ENCODE measurements at places on chromosomes 4 and X. TPM values are rescaled to one million over a fixed set of nuclear protein-coding genes. Genes with fewer than 3 reads are reported as not detected.

FGF16 gene
- total RNA-seq, result not detected

DNA sequence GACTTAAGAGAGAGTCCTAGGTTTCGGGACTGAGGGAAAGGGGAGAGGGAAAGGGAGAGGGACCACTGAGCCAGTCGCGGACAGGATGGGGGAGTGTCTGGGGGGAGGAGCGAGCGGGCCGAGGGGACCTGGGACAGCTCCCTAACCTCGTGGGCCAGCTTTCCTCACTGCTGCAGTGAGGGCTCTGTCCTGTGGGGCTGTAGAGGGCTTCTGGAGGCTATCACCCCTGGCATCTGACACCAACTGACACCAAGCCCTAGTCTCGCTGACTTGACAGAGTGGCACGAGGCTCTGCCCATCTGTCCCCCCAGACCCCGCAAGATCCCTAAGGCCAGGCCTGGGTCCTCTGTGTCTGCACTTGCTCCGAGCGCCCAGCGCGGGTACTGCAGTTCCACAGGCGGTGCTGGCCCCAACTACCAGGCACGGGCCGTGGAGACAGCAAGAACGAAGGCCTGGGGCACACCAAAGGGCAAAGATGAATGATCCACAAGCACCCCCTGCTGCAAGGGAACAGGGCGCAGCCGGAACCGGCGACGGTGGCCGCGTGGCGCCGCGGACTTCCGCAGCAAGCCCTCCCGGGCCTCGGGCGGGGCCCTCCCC lies 465 bp downstream of the HAUS7 start:
- no peak for DNase-seq
- peak overlapping the region; percentile 73 for H3K4me3 ChIP-seq

DCUN1D4 gene
- 68.8 TPM for total RNA-seq

DNA sequence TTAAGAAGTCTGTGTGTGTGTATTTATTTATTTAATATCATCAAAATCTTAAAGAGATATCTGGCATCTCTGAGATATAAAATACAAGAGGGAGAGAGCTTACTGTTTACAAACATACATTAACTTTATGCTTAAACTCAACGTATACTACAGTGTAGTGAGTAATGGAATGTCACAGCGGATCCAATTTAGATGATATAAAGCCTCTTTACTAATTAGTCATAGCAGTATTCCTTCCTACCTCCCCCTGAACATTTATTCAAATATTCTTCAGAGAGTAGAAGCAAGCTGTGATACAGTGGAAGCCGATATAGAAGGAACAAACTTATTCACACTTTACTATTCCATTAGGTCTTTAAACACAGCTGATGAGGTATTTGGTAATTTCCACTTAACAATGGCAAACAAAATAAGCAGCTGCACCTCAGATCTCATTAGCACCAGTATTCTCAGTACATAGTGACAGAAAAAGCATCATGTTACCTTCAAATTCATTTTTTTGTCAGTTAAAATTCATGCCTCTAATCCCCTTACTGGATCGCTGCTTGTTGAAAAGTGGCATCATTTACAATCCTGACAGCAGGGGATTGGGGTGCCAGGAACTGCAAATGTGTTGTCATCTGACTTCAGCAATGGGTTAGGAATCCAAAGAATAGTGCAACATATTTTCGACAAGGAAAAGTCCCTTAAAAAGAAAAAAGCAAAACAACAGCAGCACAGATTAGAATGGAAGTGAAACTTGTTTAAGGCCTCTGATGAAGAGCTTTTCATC lies 658.7 kb upstream of the EPHA5 start:
- no peak for DNase-seq
- H3K27me3 ChIP-seq, result no peaks in the 10 kb centered on the region
- H3K4me1 ChIP-seq, result no peaks in the 10 kb centered on the region
- no peak overlapping the region for H3K4me3 ChIP-seq

FDCSP gene
- total RNA-seq, result not detected

PAQR3 gene
- total RNA-seq, result 13.1 TPM

PFKFB1 gene
- total RNA-seq, result 18.7 TPM

GRCh38 chr4:81137446-81137845 lies 77.6 kb downstream of the PRKG2 start:
- DNase-seq, result no peak
- no peaks in the 10 kb centered on the region for H3K27me3 ChIP-seq
- H3K36me3 ChIP-seq, result no peaks in the 10 kb centered on the region
- H3K4me1 ChIP-seq, result no peaks in the 10 kb centered on the region
- H3K4me3 ChIP-seq, result no peak overlapping the region

GRCh38 chrX:69600182-69600581 lies 15.7 kb upstream of the EDA start:
- H3K4me3 ChIP-seq, result no peak overlapping the region
- no peaks in the 10 kb centered on the region for H3K4me1 ChIP-seq
- H3K27me3 ChIP-seq, result no peaks in the 10 kb centered on the region
- DNase-seq, result no peak
- H3K36me3 ChIP-seq, result no peaks in the 10 kb centered on the region

- H3K36me3 ChIP-seq, result no peaks in the 10 kb centered on the region
- no peak overlapping the region for H3K4me3 ChIP-seq
- no peaks in the 10 kb centered on the region for H3K27me3 ChIP-seq
- H3K4me1 ChIP-seq, result no peaks in the 10 kb centered on the region
Measured at GRCh38 chr4:80788798-80789197, 241.7 kb upstream of the BMP3 start.

GRCh38 chrX:106612393-106612763 lies 600 bp downstream of the RADX start:
- peaks cover 44% of the 10 kb centered on the region for H3K27me3 ChIP-seq
- no peaks in the 10 kb centered on the region for H3K36me3 ChIP-seq

DNA sequence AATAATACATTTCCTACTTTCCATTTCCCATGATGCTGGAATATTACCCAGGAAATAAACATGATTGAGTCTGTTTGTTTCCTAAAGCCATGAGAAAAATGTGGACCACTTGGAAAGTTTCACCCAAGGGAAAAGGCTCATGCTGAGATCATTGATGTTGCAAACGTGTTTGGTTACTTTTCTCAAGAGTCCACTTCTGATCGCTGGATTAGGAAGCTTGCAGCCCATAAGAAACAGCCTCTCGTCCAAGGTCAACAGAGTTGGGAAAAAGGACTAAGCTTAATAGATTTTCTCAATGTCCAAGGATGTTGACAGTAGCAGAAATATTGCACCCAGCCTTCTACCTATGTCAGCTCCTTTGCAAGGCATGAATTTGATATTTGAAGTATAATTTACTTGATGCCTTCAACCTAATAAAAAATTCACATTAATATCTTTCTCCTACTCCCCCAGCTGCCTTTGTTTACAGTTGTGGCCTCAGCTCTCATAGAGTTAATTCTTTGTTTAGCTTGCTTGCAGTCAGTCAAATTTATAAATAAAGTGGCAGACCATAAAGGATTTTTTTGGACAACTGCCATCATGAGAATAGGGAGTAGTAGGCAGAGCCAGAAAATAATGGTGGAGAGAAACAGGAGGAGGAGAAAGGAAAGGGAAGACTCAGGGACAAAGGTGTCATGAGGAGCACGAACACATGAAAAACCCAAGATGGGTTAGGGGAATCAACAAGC lies 65.6 kb upstream of the BLTP1 start:
- H3K27me3 ChIP-seq, result no peaks in the 10 kb centered on the region
- DNase-seq, result no peak
- no peak overlapping the region for H3K4me3 ChIP-seq
- no peaks in the 10 kb centered on the region for H3K36me3 ChIP-seq
- H3K4me1 ChIP-seq, result no peaks in the 10 kb centered on the region

MAP3K15 gene
- total RNA-seq, result not detected

DNA sequence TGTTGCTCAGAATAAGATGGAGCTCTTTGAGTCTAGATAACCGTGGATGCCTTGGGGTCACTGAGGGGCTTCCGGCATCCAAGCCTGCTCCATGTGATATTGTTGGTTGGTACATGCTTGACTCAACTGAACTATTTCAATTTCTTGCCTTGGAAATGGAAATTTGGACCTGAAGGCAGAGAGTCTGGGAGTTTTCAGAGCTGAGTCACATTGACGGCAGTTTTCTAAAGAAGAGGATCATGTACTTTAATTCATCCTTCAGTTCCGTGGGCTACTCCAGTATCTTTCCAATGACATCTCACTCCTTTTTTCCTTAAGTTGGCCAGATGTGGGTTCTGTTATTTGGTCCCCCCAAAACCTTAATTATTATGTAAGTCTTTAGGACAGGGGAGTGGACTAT lies 100.5 kb downstream of the MFAP3L start:
- no peak overlapping the region for H3K27ac ChIP-seq
- H3K27me3 ChIP-seq, result no peaks in the 10 kb centered on the region
- no peaks in the 10 kb centered on the region for H3K4me1 ChIP-seq
- H3K4me3 ChIP-seq, result no peak overlapping the region
- DNase-seq, result no peak

GRCh38 chr4:121827853-121828252 lies 4.2 kb upstream of the CCNA2 start:
- no peaks in the 10 kb centered on the region for H3K36me3 ChIP-seq
- H3K4me1 ChIP-seq, result peaks cover 5% of the 10 kb centered on the region
- H3K27me3 ChIP-seq, result no peaks in the 10 kb centered on the region
- no peak for DNase-seq
- no peak overlapping the region for H3K4me3 ChIP-seq
- H3K27ac ChIP-seq, result no peak overlapping the region

All from breast epithelium (tissue), 4 donors.